Suppressor macrophage treated with lipopolysaccharide for 1 hour (primary cell): ENCODE measurements at places on chromosomes 3 and 15.
A peak's percentile ranks its signal among the peaks of the same experiment; 100 is the strongest.

DNA sequence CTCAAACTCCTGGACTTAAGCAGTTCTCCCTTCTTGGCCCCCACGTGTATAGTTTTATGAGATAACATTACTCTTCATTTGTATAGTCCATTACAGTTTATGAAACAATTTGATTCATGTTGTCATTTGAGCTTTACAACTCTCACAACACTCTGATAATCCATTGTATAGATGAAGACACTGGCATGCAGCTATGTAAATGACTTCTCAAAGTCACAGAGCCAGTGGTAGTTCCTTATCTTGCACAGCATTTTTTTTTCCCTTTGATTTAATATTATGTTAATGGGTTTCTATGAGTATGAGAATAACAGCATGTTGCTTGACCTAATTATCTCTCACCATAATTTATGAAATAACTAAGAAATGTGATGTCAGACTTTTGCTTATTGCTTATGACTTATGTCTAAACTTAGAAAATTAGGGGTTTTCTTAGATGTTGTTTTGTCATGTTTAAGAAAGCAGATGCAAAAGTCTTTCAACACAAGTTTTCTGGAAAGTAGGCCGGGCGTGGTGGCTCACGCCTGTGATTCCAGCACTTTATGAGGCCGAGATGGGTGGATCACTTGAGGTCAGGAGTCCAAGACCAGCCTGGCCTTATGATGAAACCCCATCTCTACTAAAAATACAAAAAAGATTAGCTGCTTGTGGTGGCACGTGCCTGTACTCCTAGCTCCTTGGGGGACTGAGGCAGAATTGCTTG lies 13.3 kb downstream of the VPS8 start:
- DNase-seq, result no peak

- DNase-seq, result no peak
Observed at GRCh38 chr3:189537135-189537534, 94.1 kb upstream of the TP63 start.

DNA sequence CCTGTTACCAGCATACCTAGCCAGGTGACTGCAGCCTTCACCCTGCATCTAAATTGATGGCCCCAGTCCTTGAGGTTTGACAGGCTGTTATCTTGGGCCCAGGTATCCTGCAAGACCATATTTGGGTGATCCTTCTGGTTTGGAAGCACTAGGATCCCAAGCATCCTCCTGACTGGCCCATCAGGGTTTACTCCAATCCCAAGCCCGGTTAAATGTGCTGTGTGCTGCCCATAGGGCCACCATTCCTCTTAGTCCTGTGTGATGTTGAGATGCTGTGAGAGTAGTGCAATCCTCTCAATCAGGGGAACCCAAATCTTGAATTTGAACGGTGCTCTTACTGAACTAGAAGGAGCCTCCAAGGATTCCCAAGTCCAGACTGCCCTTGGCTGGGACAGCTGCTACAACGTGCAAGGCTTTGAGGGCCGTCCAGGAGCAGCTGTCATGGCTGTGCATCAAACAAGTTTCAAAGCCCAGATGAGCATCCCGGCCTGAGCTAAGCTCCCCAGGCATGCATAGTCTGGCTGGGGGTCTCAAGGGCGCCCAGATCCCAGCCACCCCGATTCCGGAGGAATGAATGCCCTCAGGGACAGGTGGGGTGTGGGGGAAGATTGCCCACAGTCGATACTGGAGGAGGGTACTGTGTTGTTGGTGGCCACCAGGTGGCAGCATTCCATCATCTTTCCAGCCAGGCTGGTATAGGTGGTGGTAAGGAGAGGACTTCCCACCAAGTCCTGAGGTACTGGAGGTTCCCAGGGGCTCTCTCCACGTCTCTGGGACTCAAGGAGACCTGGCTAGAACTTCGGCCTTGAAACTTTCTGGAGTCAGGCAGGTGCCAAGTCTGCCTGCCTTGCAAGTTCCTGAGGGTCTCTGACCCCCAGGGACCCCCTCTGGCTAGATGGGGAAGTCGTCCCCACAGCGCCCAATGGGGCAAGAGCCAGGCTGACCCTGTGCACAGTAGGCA lies 32.6 kb downstream of the RBM5 start:
- DNase-seq, result peak; percentile 70

DNA sequence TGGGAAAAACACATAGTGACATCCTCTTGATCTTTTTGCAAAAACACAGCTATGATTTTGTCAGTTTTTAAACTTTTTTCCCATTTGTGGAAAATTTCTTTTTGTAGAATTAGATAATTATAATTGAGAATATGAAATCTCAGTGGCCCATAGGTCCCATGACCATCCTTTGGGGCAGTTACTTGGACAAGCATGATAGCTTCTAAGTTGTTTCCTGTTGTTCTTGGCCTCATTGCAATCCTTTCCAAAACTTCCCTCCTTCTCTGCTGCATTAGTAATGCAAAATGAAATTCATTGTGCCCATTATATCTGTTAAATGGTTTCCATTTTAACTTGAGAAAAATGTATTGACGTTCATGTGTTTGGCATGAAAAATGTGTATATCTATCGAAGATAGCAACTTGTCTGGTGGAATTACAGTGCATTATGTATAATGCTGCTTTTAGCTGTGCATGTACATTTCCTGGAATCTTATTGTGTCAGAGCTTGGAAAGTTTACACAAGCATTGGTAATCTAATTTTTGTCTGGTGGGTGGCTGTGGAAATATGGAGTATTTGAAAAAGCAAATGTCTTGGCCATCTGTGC lies 70.0 kb downstream of the MDFIC2 start:
- no peak for DNase-seq

DNA sequence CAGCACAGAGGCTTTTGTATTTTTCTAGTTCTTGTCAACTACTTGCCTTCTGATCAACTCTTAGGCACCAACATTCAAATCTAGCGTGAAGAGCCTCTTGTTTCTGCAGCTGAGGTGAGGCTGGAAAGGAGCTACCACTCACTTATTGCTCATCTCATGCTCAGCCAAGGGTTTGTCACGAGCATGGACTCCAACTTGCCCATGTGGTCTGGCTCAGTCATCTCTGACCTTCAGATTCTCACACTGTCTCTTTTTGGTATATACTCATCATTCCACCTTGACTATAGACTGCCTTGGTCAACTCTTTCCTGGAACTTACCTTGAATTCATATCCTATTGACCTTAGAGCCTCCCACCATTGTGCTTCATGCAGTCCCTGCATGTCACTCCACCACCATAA lies 5.2 kb upstream of the GJD2 start:
- DNase-seq, result no peak

DNA sequence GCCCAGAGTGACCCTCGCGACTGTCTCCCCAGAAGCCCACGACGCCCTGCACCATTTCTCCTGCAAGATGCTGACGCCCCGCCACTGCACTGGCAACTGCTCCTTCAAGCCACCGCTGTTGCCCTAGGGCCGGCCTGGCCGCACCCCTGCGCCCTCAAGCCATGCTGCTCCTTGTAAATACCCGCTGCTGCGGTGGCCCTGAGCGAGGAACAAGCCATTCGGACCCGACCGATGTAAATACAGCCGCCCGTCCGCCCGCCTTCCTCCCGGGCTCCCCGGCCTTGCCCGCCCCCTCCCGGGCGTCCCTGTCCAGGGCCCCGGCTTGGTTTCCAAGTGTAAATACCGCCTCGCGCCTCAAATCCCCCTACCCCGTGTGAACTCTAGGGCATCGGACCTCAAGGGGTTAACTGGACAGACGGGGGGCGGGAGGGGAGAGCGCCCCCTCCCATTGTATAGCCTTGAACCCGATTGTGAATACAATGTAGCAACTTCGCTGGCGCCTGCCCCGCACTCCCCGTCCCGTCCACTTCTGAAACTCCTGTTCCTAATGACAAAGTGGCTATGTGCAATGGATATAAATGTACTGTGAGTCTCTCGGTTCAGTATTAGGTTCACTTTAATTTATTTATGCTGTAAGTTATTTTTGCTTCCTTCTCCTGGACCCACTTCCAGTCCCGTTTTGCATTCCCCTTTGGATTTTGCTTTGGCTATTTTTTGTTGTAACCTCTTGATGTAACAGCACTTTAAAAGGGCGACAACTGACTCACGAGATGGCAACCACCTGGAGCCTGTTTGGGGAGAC lies 5.9 kb downstream of the RNU6-1 start:
- DNase-seq, result peak; percentile 79

DNA sequence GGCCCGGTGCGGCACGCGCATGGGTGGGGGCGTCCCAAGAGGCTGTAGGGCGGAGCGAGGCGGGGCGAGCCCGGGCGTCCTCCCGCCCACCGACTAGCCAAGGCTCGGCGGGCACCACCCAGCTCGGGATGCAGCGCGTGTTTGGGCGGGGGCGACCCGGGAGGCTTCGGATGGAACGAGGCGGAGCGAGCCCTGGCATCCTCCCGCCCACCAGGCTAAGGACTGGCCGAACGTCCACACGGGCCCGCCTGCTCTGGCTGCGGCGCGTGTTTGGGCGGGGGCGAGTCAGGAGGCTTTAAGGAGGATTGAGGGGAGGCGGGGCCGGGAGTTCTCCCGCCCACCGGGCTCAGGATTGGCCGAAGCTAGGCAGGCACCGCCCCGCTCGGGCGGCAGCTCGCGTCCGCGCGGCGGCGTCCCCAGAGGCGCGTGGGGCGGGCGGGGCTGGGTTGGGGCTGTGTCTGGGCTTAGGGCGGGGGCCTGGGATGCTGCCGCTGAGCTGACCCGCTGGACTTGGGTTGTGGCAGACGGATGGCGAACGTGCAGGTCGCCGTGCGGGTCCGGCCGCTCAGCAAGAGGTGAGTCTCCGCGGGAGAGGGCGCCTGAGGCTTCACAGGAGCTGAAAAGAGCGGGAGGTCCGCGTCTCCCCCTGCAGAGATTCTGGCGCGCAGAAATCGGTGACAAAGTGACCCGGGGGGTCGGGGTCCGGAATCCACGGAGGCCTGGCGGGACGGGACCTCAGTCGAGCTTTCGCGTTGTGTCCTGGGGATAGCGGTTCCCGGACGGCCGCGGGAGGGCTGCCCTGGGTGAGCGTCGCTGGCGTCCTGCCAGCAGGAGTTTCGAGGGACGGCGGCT lies at the start of gene STARD9:
Gene STARD9 (plus strand): TSS at position 419 of the 852 bp plus-strand sequence. CDS start 110 bp downstream, at position 529.
- DNase-seq, result peak; percentile 99

DNA sequence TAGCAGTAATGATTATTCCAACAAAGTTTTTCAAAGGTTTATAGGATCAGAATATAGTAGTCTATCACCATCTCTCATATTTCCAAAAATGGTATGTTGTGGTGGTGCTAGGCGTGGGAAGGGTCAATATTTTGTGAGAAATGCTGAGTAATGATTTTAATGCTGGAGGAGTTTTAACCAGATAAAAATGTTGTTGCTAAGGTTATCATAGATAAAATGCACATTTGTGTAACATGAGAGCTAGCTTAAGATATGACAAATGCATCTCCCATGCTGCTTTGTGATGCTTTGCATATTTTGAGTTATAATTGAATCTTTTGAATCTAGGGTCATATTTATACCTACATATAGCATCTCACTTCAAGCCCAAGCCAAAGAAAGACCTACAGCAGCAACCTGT lies 103.9 kb upstream of the ROBO1 start:
- DNase-seq, result no peak

DNA sequence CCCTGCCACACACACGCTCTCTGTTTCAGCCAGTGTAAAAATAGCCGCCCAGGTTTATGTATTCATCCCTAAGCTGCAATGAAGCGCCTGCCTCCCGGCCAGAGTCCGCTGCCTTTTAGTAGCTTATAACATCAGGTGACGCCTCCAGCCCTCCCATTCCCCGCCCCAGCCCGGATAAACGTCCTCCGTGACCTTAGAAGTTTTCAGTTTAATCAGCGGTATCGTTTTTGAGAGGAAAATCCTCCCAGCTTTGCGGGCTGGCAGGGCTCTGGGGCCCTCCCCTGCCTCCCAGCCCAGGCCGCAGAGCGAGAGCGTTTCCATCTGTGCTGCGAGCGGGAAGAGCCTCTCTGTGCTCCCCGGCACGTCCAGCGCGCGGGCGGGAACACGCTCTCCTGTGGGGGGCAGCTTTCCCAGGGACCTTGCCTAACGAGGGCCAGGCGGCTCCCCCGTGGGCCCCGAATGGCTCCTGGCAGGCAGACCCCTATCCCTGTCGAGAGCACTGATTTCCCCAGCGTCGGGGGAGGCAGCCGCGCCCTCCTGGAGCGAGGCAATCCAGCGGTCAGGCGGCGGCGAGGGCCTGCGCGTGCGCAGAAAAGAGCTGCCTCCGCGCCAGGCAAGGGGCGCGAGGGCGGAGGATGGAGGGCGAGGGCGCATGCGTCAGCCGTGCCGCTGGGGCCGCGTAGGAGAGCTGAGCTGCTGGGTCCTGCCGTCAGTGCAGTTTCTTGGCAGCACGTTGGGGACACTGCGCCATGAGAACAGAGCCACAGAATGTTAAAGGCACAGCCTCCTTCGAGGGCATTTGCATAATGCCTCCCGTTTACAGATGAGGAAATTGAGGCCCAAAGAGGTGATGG lies 71.1 kb downstream of the CCNL1 start:
- DNase-seq, result peak; percentile 97

DNA sequence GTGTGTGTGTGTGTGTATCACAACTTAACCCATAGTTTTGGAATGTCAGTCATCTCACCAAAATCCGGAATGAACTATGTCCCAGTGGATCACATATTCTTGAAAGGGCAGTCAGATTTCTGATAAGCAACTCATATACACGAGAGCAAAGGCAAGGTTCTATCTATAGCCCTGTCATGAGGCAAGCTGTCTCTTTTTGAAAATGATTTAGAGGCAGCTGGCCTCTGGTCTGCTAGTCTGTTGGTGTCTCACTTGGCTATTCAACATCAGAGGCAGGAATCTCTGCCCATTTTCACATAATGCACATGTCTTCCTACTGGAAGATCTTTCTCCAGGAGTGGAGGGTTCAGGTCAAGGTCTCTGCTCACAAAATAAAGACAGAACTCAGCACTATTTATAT lies 79.8 kb downstream of the CNTN6 start:
- no peak for DNase-seq

- peak; percentile 25 for DNase-seq
Observed at GRCh38 chr15:44300572-44300971, 12.1 kb downstream of the GOLM2 start.

DNA sequence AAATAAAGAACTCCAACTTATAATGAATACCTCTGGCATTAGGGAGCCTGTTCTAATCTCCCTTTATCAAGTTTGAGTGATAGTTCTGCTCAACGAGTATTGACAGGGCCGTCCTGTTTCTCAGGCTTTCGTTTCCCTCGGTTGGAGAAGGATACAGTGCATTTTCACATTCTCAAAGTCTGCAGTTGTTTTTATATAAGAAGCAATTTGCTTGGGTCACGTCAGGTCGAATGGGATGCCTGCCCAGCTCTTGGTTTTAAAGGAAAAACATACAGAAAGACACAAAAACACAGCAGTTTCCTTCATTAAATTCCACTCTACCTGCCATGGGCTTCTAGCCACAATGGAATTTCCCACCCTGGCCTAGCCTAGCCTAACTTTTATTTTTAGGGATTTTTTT lies 366.3 kb downstream of the TIGIT start:
- DNase-seq, result no peak

DNA sequence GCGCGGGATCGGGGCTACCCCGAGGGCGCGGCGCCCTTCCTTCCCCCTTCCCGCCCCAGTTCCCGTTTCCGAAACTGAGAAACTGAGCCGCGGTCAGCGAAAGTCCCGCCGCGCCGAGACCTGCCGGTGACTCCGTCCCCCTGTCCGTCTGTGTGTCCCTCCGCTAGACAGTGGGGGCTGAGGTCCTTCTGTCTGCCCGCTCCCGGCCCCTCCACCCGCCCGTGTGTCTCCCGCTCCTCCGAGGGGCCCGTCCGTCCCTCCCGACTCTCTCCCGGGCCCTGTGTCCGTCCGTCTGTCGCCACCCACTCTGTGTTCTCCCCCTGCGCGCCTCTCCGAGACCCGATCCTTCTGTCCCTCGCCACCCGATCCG lies 426 bp downstream of the PRKCD start:
- peak; percentile 81 for DNase-seq
